Sigmoid colon (tissue), 7 donors: ENCODE measurements at places on chromosomes 5 and 9. TPM values are rescaled to one million over a fixed set of nuclear protein-coding genes. Genes with fewer than 3 reads are reported as not detected.
A peak's percentile ranks its signal among the peaks of the same experiment; 100 is the strongest.

SLC28A3 gene
- not detected for total RNA-seq

- no peak for DNase-seq
These were observed 116.8 kb upstream of the COX7C start for GRCh38 chr5:86500947-86501346.

DNA sequence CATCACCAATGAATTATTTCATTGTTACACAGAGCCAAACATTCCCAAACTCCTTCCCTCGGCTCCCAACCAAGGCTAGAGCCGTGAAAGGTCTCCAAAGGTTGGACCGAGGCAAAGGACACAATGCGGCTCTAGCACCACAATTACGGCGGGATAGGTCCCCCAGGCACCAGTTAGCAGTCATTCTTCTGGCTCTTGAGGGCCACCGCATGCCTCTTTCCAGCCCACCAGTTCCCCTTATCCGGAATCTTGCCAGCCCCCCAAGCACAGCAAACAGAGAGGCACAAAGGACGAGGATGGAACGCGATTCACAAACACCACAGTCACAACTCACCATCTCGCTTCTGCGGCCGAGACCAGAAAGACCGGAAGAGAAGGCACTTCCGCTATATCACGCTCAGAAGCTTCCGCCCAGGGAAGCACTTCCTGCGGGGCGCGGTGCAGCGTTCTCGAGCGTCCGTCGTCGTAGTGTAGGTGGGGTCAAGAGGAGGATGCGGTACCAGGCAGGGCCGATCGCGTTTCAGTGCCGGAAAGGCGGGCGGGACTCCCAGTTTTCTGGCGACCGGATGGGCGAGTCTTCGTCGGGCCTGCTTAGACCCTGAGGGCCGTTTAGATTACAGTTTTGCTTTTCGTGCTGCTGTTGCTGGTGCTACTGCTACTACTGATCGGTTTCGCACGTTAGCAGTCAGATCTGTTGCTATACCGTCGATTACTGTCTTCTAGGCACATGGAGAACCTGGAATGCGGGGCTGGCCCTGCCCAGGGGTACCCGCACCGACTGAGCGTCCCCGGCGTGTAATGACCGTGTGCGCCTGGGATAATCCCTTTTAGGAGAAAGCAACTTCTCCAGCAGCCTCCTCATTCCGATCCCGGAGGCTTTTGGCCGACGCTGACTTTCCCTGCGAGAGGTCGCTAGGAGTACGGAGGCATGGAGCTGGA, at the start of gene RPL37:
Gene RPL37, minus strand, starts transcription at position 374 of the 939 bp plus-strand sequence. Its CDS starts 37 bp downstream, at position 337.
- DNase-seq = peak; percentile 98

ZBTB6 gene
- 14.5 TPM for total RNA-seq

- DNase-seq = no peak
These were observed 519.0 kb upstream of the DAB2 start for GRCh38 chr5:39943811-39944210.

DNA sequence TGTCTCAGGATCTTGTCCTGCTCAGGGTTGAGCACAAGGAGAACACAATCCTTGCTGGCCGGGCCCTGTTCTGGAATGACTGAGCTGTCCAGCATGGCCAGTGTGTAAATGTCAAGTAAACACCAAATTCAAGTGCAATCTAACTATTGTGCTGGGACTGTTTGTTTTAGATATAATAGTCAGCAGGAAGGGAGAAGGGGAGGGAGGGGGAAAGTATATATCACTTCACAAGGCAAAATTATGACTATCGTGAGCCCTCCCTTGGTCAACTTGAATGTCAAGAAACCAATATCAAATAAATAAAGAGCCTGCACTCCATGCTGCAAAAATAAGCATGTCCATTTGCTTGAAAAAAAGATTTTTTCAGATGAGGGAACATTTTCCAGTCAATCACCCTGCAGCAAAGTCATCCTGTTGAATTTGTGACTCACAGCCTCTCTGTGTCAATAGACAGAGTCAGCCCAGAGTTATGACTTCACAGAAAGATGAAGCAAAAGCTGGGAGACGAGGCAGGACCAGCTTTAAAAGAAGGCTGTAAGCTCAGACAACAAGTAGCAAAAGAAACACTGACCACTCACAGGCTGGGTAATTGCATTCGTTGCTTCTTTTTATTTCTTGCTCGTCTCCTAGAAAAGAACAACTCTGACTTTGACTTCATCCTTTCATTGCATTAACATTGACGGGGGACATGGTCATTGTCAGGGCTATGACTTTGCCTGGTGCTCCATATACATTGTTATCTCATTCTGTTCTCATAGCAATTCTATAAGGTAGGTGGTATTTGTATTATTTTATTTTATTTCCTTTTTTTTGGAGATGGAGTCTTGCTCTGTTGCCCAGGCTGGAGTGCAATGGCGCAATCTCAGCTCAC, 15.3 kb upstream of the KLF4 start:
- no peak for DNase-seq

- no peak for DNase-seq
These were observed 100.0 kb upstream of the IL6ST start for GRCh38 chr5:56094579-56095361.

GRCh38 chr5:61311836-61312808, 19.9 kb upstream of the ZSWIM6 start:
- no peak for DNase-seq

- no peak for DNase-seq
These were observed 28.0 kb downstream of the NLN start for GRCh38 chr5:65749956-65750355.

DNA sequence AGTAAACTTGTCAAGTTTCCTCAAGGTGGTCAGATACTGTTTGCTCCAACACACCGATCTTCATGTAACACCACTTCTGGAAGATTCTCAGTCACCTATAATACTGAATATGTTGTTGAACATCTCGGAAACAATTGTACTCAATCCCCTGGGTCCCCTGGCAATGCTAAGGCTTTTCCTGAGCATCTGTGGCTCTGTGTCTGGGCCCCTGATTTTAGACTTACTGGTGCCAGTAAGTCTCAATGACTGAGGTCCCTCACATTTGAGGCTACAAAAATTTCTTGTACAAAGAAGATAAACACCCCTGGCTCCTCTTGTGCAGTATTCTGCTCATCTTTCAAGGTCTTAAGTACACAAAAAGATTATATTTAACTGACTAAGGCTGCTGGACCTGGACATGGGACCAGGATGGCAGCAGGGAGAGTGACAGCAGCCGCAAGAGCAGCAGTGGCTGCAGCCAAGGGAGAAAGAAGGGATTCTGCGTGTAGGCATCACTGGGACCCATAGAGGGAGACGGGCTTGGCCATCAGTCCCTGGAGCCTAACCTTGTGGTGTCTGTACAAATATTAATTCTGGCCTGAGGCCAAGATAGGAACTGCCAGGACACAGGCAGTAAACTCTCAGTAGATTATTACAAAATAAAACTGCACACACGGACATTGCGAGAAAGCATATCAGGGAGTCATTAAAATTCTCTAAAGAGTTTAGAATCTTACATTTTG, 49.0 kb upstream of the TNPO1 start:
- DNase-seq = no peak

NAIP gene
- total RNA-seq = 17.1 TPM

- no peak for DNase-seq
These were observed 501.3 kb upstream of the RORB start for GRCh38 chr9:73995836-73996235.

ARRDC3 gene
- 66.7 TPM for total RNA-seq

IL31RA gene
- not detected for total RNA-seq

- no peak for DNase-seq
These were observed 73.6 kb upstream of the RETREG1 start for GRCh38 chr5:16690243-16690852.

DNA sequence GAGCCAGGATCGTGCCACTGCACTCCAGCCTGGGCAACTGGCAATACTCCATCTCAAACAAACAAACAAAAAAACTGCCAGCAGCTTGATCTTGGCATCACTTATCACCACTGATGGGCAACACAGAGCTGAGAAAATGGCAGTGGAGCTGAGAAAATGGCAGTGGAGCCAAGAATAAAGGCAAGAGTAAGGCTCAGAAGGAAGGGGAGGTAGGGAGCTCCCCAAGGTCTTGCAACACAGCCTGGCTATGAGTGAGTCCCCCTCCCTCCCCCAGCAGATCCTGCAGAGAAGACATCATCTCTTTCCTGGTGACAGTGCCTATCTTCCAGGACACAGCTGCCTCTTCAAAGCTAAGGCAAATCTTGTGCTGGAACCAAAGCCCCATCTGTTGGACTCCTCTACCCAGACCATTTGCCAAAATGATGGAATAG, 70.3 kb downstream of the UGCG start:
- no peak for DNase-seq

DCP2 gene
- total RNA-seq = 21.3 TPM

- DNase-seq = no peak
These were observed 11.5 kb upstream of the BOD1 start for GRCh38 chr5:173627860-173628392.

- no peak for DNase-seq
These were observed 194.0 kb downstream of the EFNA5 start for GRCh38 chr5:107476783-107477182.

DNA sequence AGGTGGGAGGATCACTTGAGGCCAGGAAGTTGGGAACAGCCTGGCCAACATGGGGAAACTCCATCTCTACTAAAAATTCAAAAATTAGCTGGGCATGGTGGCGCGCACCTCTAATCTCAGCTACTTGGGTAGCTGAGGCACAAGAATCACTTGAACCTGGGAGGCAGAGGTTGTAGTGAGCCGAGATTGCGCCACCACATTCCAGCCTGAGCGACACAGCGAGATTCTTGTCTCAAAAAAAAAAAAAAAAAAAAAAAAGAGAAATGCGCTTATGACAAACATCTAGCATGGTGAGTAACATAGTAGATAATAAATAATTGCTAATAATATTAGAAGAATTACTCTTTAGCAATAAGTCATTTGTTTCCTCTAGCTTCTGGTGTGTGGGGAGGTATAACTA, 25.9 kb downstream of the RUSC2 start:
- DNase-seq = no peak

GHR gene
- total RNA-seq = 9.1 TPM

DNA sequence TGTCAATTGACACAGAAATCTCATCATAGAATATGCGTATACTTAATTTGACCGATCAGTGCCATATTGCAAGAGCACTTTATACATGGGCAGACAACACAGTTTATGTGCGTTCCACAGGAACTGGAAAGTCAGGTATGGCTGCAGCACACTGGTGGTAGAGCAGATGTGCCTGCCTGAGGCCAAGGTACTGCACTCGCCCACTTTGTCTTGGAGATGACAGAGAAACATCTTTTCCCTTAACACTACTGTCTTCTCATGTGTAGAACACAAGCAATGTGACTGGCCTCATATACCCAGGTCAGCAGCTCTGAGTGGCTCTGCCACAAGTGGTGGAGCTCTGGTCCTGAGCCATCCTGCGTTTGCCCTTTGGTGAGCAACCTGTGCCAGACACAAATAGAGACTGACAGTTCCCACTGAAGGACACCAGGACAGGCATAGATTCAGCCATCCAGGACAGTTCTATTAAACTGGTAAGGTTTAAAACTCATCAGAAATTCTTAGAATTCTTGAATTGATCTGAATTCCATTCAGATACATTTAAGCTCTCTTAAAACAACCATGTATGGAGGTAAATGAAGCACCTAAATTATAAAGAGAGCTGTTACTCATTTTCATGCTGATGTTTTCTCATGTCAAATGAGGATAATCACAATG, 21.0 kb upstream of the PPP2CA start:
- no peak for DNase-seq

CACNA1B gene
- 0.71 TPM for total RNA-seq

DNA sequence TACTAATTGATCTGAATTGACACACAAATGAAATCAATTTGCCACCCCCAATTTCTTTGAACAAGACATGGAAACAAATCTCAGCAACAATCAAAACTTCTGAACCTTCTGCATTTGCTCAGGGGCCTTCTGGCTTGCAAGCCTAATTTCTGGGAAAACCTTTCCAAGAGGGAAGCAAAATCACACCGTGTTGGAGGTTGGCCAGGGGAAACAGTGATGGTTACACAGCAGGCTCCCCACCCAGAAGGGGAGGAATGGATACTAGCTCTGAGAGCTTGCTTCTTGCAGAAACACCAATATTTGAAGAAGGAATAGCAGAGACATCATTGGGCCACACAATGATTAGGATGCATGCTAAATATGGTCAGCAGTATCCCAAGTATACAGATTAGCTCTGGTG, 488.6 kb upstream of the TRPC7 start:
- no peak for DNase-seq

DNA sequence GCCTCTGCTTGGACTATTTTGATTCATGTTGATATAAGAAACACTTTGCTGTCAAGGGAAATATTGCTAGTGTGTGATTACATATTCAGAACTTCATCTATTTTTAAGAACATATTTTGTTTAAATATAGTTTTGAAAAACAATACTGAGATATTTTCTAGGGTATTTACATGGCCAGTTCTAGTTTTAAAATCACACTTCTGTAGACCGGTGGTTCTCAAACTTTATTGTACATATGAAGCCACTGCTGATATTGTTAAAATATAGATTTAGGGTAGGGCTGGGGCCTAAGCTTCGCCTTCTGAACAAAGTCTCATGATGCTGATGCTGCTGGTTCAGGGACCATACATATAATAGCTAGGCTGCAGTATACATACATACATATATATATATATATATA, 1000.0 kb downstream of the PTPRD start:
- no peak for DNase-seq
